ENCODE measurements at places on chromosomes 16 and 17.

GRCh38 chr17:44159519-44160210 lies 10.8 kb upstream of the ASB16 start:
- DNase-seq, result peak; percentile 34

GRCh38 chr17:49610883-49611584 lies 35.4 kb downstream of the NXPH3 start:
- no peak for DNase-seq

- DNase-seq, result no peak
Measured at GRCh38 chr16:79532273-79532672, 68.3 kb downstream of the MAF start.

GRCh38 chr17:13024016-13024415 lies 6.2 kb upstream of the ELAC2 start:
- no peak for DNase-seq

- DNase-seq, result peak; percentile 78
Measured at GRCh38 chr16:69397821-69398521, 12.2 kb upstream of the TERF2 start.

- peak; percentile 71 for DNase-seq
Measured at GRCh38 chr16:72400257-72401083, 228.5 kb upstream of the PMFBP1 start.

DNA sequence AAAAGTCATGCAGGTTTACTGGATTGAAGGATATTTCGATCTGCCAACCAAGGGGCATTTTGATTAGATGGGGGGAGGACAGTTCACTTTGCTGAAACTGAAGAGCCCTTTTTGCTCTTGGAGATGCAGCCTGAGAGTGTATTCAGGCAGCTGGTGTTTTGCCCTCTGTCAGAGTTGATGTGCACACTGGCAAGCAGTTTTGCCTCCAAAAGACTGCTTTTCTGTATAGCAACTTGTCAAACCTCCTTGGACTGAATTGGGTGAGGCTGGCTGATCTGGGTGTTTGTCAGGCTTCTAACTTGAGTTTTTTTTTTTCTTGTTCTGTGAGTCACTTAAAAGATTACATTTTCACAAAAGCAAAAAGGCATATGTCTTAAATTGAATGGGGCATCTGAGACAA lies 22.6 kb upstream of the ANKFN1 start:
- DNase-seq, result no peak

DNA sequence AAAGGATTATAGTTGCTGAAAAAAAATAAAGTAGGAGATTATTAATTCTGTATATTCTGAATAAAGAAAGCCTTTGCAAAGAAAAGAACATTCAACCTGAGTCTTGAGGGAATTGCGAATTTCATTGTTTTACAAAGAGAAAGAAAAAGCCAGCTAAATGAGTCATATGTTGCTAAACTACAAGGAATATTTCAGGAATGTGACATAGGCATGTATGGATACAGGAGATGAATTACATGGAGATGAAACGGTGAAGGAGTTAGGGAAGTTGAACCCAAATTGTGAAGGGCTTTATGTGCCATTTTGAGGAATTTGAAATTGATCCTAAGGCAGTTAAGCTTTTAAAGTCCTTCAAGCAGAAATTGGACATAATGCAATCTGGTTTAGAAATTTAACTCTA lies 177.3 kb upstream of the RBL2 start:
- DNase-seq, result peak; percentile 69

GRCh38 chr16:48432136-48432535 lies 46.9 kb upstream of the SIAH1 start:
- DNase-seq, result no peak

GRCh38 chr17:69473841-69474831 lies 59.6 kb downstream of the MAP2K6 start:
- peak; percentile 55 for DNase-seq

DNA sequence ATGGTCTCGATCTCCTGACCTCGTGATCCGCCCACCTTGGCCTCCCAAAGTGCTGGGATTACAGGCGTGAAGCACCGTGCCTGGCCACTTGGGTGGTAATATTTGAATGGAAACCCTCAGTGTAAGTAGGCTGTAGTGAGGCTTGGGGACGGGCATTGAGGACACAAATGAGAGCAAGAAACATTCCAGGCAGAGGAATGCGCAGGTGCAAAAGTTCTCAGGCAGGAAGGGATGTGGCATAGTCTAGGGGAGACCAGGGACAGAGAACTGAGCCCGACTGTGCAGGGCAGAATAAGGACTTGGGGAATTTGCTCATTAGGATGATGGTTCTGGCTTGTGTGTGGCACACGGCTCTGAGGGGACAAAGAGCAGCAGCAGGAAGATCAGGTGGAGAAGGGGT lies 54.8 kb downstream of the GRB2 start:
- no peak for DNase-seq

- DNase-seq, result peak; percentile 86
Measured at GRCh38 chr17:66952031-66952524, 12.4 kb upstream of the CACNG4 start.

DNA sequence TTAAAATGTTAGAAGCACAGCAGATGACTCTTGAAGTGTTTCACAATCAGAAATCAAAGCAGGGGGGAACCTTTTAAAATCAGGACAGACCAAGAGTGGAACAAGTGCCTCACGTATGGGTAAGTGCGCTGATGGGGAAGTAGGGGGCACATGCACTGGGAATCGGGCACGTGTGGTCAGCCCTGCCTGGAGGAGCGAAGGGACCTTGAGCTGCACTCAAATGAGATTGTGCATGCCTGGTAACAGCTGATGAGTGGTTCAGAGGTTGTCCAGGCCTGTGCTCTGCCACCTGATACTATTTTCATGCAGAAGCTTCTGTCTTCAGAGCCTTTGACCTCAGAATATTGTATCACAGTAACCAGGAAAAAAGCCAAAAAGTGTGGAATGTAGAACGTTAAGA lies 13.7 kb upstream of the XYLT2 start:
- no peak for DNase-seq

GRCh38 chr16:27722207-27722606 lies 172.3 kb downstream of the KATNIP start:
- DNase-seq, result no peak

- no peak for DNase-seq
Measured at GRCh38 chr17:4342535-4342934, 23.9 kb downstream of the UBE2G1 start.

DNA sequence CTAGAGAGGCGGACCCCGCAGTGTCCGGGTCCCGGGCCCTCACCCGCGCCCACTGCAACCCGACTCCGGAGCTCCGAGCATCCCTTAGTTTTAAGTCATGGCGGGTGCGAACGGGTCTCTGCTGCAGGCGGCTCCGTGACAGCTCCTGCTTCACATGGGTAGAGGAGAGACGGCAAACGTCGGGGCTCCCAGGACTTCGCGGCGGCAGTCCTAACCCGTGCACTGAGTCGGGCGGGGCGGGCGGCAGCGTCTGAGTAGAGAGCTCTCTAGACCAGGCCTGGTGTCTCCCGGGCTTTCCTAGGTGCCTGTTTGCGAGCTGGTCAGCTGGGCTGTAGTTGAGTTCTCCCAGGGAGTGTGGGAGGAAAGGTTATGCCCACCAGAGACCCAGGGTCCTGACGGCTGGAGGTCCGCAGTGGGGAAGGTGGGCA lies 345 bp downstream of the TSC2 start:
- DNase-seq, result no peak

DNA sequence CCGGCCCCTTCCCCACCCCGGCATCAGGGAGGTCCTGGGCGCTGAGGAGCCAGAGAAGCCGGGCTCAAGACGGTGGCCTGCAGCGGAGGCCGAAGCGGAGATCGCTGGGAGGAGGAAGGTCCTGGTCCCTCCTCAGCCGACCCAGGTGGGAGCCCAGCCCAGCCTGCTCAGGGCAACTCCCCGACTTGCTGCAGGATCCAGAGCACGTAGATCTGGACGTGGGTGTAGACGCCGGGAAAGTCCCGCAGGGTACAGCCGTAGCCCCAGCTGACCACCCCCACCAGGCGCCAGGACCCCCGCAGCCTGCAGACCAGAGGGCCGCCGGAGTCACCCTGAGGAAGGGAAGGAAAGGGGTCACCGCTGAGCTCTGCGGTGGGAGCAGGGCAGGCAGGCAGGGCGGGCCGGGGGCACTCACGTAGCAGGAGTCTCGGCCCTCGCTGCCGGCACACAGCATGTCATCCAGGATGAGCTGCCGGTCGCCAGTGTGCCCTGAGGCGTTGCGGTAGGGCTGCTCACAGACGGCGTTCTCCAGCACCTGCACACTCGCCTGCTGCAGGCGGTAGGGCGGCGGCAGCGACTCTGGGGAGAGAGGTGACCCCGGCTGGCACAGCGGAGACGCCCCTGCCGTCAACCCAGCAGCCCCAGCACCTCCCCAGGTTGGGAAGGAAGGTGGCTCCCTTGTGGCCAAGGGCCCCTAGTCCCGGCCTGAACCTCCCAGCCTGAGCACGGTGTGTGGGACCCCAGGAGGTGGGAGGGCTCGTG lies 5.4 kb downstream of the TPSD1 start:
- DNase-seq, result no peak

- DNase-seq, result no peak
Measured at GRCh38 chr17:74860229-74860871, 665 bp upstream of the GRIN2C start.

DNA sequence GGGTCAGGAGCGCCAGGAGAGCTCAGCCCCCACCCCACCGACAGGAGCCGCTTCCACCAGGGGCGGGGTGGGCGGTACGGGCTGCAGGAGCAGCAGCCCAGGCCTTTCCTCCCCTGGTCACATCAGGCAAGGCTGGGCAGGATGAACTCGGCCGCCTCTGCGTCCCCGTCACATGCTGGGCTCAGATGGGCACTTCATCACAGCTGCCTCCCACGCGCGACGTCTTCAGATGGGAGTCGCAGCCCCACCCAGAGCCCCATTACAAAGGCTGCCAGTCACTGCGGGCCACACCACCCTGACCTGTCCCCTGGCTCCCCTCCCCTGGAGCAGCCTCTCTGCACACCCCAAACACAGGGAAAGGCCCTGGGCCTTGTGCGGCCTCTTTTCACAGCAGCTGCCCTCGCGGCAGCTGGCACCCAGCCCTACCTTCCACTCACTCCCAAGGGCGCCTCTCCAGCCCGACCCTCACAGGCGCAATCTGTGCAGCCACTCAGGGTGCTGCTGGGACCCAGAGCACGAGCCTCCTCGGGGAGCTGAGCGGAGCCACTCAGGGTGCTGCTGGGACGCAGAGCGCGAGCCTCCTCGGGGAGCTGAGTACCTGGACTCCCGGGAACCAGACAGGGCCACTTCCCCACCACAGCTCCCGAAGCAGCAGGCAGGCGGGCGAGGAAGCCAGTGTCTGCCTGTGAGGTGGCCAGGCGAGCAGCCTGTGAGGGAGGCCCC lies 4.7 kb downstream of the ZNF598 start:
- DNase-seq, result no peak

DNA sequence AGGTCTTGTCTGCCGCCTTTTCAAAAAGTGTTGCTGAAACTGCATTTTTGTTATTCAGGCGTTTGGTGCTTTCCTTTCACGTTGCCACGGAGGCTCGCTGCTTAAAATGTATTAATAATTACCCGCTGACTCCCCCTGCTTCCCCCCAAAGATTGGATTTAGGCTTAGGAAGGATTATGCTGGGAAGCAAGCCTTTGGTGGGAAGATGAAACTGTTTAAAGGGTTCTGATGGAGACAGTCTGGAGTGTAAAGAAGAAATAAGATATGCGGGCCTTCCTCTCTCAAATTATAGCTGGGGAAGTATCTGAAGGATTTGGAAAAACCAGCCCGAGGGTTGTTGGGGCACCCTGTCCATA lies 1.1 kb downstream of the KSR1 start:
- no peak for DNase-seq

GRCh38 chr16:84729716-84730320 lies 30.0 kb downstream of the USP10 start:
- no peak for DNase-seq

- no peak for DNase-seq
Measured at GRCh38 chr16:9555051-9555450, 463.6 kb downstream of the HAPSTR1 start.

- DNase-seq, result peak; percentile 72
Measured at GRCh38 chr16:73915140-73915539, 381.5 kb upstream of the PSMD7 start.

DNA sequence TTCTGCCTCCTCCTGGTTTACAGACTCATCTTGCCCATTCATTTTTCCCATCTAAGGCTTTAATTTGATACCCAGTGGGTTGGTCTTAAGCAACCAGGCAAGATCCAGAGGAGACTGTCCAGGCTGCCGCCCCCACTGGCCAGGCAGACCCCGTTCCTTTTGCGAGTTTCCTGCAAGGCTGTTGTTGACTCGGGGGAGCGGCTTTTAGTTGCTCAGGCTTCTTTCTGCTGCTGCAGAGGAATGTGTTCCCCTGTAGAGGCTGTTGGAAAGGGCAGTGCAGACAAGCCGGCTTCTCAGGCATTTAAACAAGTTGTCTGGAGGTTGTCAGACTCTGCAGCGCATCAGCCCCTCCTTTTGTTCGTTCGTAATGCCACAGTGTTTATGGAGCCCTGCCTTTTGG lies 231.2 kb downstream of the PRKCA start:
- DNase-seq, result peak; percentile 72
